ENCODE measurements at places on chromosomes 1 and 21.

DNA sequence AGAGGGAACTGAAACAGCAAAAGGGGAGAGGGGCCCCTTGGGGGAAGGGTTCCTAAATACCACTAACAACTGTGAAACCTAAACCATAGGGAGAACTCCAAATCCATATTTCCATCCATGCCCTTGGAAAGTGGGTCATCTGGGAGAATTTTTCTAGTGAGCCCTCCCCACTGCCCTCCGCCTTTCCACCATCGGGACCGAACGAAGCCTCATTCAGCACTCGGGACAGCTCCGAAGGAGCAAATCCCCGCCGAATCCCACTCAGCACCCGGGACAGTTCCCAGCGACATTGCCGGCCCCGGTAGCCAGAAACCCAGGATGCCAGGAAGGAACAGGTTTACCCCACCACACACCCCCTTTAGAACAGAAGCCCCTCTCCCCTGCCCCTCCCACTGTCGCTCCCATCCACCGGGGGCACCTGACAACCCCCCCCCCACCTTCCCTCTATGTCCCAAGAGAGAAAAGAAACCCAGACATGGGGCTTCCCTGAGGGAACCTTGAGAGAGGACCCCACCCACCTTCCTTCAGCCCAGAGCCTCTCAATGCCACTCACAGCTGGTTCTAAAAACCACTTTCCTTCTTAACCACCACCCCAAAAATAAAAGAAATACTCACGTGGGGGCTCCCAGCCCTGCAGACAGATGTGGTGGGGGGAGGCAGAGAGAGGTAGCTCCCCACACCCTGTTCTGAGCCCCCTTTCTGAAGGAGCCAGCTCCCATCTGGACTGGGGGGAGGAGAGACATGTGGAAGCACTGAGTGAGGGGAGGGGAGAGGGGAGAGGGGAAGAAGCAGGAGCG, 4.5 kb downstream of the DLGAP3 start:
- ATAC-seq = peak; percentile 61

GRCh38 chr1:246809473-246809872, 85.3 kb downstream of the SCCPDH start:
- no peak for ATAC-seq

GRCh38 chr1:230917284-230918135, 49.2 kb upstream of the C1orf198 start:
- ATAC-seq = peak; percentile 59

DNA sequence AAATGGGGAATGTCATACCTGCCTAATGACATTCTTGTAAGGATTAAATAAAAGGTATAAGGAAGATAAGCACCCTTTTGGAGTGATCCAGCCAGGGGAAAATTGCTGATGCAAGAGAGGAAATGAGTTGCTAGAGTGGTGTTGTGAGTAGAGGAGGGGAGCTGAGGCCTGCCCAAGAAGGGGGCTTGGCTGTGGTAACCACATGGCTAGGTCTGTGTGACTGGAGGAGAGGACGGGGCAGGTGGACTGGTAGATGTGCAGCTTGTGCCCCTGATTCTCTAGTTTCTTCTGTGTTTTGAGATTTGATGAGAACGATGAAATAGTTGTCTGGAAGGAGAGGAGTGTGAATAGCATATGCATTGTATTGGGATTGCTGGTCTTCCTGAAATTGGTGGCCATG, 6.6 kb downstream of the TXLNA start:
- ATAC-seq = no peak

DNA sequence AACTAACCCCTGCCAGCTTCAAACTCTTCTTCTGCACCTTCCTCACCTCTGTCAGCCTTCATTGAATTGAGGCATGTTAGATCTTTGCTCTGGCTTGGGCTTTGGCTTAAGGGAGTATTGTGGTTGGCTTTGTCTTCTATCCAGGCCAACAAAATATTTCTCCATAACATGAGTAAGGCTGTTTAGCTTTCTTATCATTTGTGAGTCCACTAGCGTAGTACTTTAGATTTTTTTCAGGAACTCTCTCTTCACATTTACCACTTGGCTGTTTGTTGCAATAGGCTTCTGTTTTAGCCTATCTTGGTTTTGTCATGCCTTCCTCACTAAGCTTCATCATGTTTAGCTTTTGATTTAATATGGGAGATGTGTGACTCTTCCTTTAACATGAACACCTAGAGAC, 417.5 kb downstream of the NCAM2 start:
- ATAC-seq = no peak

- ATAC-seq = peak; percentile 75
These were observed 621.9 kb downstream of the NPHP4 start for GRCh38 chr1:5370311-5370710.

GRCh38 chr1:184691719-184692324, 62.8 kb downstream of the EDEM3 start:
- no peak for ATAC-seq

DNA sequence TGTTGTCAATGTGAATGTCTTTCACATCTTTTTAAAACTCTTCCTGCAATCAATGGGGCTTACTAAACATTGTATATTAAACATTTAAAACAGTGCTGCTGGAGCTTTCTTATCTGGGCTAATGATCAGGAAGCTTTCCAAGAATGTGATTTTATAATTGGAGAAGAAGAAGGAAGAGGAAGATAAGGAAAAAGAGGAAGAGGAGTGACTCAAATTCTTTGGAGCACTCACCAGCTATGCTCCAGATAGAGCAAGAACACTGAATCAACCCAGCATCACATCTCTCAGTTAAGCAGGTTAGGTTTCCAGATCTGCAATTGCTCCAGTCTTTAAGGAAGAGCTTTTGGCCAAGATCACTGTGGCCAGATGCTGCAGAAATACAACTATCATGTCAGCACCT, 1.4 kb upstream of the SPRR2E start:
- no peak for ATAC-seq

GRCh38 chr1:245652116-245652515, 497.3 kb downstream of the KIF26B start:
- ATAC-seq = no peak

- no peak for ATAC-seq
These were observed 166.0 kb downstream of the DISC1 start for GRCh38 chr1:231792634-231793033.
